ENCODE measurements at places on chromosomes 1 and 21. TPM values are rescaled to one million over a fixed set of nuclear protein-coding genes. Genes with fewer than 3 reads are reported as not detected.

PTGFR gene
- total RNA-seq = not detected

APOBEC4 gene
- not detected for total RNA-seq

GRCh38 chr1:230708631-230709580 lies 5.0 kb downstream of the AGT start:
- H3K27me3 ChIP-seq = no peaks in the 10 kb centered on the region
- no peaks in the 10 kb centered on the region for H3K36me3 ChIP-seq
- H3K4me1 ChIP-seq = no peaks in the 10 kb centered on the region
- no peak overlapping the region for H3K27ac ChIP-seq

GRCh38 chr1:114063544-114063943 lies 84.3 kb downstream of the OLFML3 start:
- H3K27me3 ChIP-seq = no peaks in the 10 kb centered on the region
- no peak overlapping the region for H3K4me3 ChIP-seq
- no peaks in the 10 kb centered on the region for H3K4me1 ChIP-seq
- H3K36me3 ChIP-seq = no peaks in the 10 kb centered on the region
- no peak overlapping the region for H3K27ac ChIP-seq

GRCh38 chr21:16569679-16570078 lies 839.9 kb downstream of the USP25 start:
- H3K4me1 ChIP-seq = no peaks in the 10 kb centered on the region
- DNase-seq = no peak
- H3K27ac ChIP-seq = no peak overlapping the region
- no peak overlapping the region for H3K4me3 ChIP-seq

DNA sequence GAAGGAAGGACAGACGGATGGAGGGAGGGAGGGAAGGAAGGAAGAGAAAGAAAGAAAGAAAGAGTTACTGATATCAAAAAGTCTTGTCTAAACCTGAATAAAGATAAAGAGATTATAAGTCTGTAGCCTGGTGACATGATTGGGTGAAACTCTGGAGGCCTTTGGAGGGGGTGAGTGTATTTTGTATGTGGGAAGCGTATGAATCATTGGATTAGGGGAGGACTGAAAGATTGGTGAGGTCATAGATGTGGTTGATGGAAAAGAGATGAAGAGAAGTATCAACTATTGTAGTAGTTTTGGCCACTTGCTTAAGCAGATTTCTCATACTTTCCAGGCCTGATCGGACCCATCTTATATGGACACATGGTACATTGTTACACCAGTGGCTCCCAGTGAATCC lies 11.5 kb upstream of the KCNJ6 start:
- H3K27me3 ChIP-seq = no peaks in the 10 kb centered on the region
- H3K27ac ChIP-seq = no peak overlapping the region
- no peak overlapping the region for H3K4me3 ChIP-seq
- H3K36me3 ChIP-seq = no peaks in the 10 kb centered on the region
- no peaks in the 10 kb centered on the region for H3K4me1 ChIP-seq

DNA sequence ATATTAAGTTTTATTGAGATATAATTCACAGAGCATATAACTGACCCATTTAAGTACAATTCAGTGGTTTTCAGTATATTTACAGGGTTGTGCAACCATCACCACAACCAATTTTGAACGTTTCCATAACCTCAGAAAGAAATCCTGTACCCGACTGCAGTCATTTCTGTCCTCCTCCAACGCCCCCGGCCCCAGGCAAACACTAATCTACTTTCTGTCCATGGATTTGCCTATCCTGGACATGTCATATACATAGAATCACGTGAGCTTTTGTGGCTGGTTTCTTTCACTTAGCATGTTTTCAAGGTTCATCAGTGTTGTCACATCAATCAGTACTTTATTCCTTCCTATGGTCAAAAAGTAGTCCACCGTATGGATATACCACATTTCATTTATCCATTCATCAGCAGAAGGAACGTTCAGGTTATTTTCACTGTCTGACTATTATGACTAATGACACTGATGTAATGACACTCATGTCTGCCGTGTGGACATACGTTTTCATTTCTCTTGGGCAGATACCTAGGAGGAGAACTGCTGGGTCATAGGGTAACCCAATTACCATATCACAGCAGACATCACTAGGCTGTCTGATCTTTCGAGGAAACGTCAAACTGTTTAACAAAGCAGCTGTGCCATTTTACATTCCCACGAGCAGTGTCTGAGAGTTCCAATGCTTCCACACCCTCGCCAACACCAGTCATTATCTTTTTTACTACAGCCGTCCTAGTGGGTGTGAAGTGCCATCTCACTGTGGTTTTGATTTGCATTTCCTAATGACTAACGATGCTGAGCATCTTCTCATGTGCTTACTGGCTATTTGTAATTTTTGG lies 30.8 kb downstream of the MRPL37 start:
- peaks cover 11% of the 10 kb centered on the region for H3K36me3 ChIP-seq
- peaks cover 5% of the 10 kb centered on the region for H3K4me1 ChIP-seq
- H3K4me3 ChIP-seq = no peak overlapping the region
- no peak overlapping the region for H3K27ac ChIP-seq
- DNase-seq = no peak

DNA sequence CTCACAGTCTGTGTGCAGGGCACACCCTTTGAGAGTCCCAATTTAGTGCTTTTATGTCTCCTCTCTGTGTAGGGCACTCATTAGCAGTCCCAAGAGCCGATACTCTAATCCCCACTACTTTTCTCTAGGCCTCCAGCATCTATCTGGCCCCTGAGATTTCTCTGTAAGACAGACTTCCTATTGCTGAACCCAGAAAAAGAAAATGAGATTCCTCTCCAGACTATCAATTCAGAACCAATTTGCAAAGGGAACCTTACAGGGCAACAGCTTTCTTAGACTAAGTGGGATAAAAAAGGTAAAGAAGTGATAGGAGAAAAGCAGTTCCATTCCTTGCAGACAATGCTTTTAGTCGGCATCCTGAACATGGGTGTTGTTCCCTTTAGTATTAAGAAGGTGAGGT lies 172.2 kb downstream of the EDEM3 start:
- peaks cover 2% of the 10 kb centered on the region for H3K27me3 ChIP-seq
- no peaks in the 10 kb centered on the region for H3K4me1 ChIP-seq
- H3K27ac ChIP-seq = no peak overlapping the region
- H3K4me3 ChIP-seq = no peak overlapping the region

DNA sequence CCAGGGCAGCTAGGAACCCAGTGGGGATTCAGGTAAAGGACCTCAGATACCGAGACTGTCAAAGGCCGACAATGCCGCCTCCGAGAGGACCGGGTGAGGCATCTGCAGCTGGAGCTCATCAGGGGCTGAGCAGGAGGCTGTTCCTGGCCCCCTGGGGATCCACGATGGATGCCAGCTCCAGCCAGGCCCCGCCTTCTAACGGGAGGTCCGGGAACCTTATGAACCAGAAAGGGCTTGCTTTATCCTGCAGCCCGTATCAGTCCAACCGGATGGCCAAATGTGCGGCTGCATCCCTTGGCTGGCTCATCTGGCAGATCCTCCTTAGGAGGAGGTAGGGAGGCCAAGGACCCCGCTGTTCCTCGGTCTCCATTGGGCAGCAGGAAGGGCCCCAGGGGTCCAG lies 32.0 kb downstream of the SLC45A1 start:
- peaks cover 17% of the 10 kb centered on the region for H3K36me3 ChIP-seq
- H3K4me3 ChIP-seq = no peak overlapping the region
- H3K27ac ChIP-seq = no peak overlapping the region
- peaks cover 6% of the 10 kb centered on the region for H3K4me1 ChIP-seq
- DNase-seq = no peak

- no peaks in the 10 kb centered on the region for H3K27me3 ChIP-seq
- no peak overlapping the region for H3K27ac ChIP-seq
- no peak for DNase-seq
- H3K4me3 ChIP-seq = no peak overlapping the region
- H3K36me3 ChIP-seq = no peaks in the 10 kb centered on the region
- no peaks in the 10 kb centered on the region for H3K4me1 ChIP-seq
Observed at GRCh38 chr1:68808351-68808750, 311.5 kb upstream of the DEPDC1 start.

- no peak overlapping the region for H3K27ac ChIP-seq
- no peak for DNase-seq
- H3K4me3 ChIP-seq = no peak overlapping the region
- H3K36me3 ChIP-seq = peaks cover 98% of the 10 kb centered on the region
Observed at GRCh38 chr1:198726455-198726854, 87.6 kb downstream of the PTPRC start.

GRCh38 chr21:26811482-26811881 lies 33.7 kb downstream of the ADAMTS1 start:
- no peak overlapping the region for H3K4me3 ChIP-seq
- H3K4me1 ChIP-seq = no peaks in the 10 kb centered on the region
- H3K36me3 ChIP-seq = no peaks in the 10 kb centered on the region
